ENCODE measurements at places on chromosomes 1 and 21.

GRCh38 chr1:31790140-31790539, 25.7 kb downstream of the SPOCD1 start:
- H3K36me3 ChIP-seq: no peaks in the 10 kb centered on the region
- no peak overlapping the region for H3K27ac ChIP-seq
- no peak for DNase-seq
- no peaks in the 10 kb centered on the region for H3K27me3 ChIP-seq

- DNase-seq: no peak
- H3K4me1 ChIP-seq: no peaks in the 10 kb centered on the region
- no peak overlapping the region for H3K27ac ChIP-seq
- H3K36me3 ChIP-seq: no peaks in the 10 kb centered on the region
- no peak overlapping the region for H3K4me3 ChIP-seq
- H3K27me3 ChIP-seq: no peaks in the 10 kb centered on the region
Observed at GRCh38 chr1:81330521-81330920, 470.2 kb upstream of the ADGRL2 start.

DNA sequence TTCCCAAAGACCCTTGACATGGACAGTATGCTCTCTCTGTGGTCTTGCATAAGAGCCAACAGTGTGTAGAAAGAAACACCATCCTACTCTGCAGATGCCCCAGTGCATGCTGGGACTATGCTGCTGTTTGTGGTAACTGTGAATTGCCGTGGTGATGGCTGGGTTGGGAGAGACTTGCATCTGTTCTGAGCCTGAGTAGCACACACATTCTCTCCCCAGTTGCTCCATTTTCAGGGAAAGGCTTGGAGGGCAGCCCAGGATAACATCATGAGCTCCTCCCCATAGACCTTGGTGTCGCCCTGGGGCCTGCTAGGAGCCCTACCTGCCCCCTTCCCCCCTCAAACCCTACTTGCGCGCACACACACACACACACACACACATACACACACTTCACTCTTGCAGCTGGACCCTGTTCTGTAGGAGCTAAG, 120.9 kb upstream of the IPO9 start:
- H3K36me3 ChIP-seq: no peaks in the 10 kb centered on the region
- H3K27me3 ChIP-seq: no peaks in the 10 kb centered on the region
- H3K27ac ChIP-seq: no peak overlapping the region
- H3K4me3 ChIP-seq: no peak overlapping the region
- DNase-seq: no peak

DNA sequence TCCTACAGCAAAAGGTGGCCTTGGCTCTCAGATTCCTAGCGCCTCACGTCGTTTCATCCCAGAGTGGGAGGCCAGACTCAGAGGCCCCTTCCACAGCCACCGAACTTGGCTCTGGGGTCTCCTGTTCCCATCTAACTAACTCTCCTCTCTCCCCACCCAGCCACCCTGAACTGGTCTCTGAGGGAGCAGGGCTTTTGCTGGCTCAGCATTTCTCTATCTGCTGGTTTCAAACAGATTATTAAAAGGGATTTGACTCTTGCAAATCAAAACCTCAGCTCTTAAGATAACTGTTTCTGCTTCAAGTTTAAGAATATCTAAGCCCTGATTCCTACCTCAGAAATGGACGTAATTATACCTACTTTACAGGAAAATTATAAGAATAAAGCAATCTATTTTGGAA, 91.0 kb upstream of the ATP1B1 start:
- H3K4me1 ChIP-seq: peaks cover 3% of the 10 kb centered on the region
- no peak for DNase-seq
- H3K4me3 ChIP-seq: no peak overlapping the region

DNA sequence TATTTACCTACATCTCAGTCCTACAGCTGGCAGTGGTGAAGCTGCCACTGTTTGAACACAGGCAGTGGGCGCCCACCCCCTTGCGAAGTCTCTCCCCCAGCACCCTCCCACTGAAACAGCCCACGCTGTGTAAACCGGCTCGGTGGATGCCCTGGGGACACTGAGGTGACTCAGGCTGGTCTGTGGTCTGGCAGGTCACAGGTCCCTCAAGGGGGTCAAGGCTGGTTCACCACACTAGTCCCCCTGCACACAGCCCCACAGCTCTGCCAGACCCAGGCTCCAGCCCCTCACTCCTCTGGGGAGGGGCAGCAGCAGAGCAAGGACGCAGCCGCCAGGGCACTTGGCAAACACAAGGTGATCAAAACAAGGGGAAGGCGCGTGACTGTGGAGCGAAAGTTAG, 7.6 kb downstream of the CHD5 start:
- no peak overlapping the region for H3K4me3 ChIP-seq
- no peaks in the 10 kb centered on the region for H3K4me1 ChIP-seq
- H3K27ac ChIP-seq: no peak overlapping the region
- H3K36me3 ChIP-seq: no peaks in the 10 kb centered on the region
- peaks cover 5% of the 10 kb centered on the region for H3K27me3 ChIP-seq

DNA sequence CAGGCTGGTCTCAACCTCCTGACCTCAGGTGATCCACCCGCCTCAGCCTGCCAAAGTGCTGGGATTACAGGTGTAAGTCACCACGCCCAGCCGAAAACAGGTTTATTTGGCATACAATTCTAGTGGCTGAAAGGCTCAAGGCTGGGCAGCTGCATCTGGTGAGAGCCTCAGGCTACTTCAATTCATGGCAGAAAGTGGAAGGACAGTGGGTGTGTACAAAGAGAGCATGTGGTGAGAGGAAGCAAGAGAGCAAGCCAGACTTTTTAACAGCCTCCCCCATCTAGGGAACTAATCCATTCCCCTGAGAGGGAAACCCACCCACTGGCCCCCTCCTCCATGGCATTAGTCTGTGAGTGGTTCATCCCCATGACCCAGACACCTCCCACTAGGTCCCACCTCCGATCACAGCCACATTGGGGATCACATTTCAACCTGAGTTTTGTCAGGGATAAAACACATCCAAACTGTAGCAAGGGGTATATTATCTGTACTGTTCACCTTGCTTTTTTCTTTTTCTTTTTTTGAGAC, 9.5 kb downstream of the BMP8A start:
- peaks cover 17% of the 10 kb centered on the region for H3K27me3 ChIP-seq
- no peaks in the 10 kb centered on the region for H3K4me1 ChIP-seq
- H3K27ac ChIP-seq: no peak overlapping the region
- DNase-seq: no peak
- H3K4me3 ChIP-seq: no peak overlapping the region

GRCh38 chr1:174008269-174008668, 13.9 kb downstream of the RC3H1 start:
- no peaks in the 10 kb centered on the region for H3K27me3 ChIP-seq
- H3K4me3 ChIP-seq: no peak overlapping the region
- H3K4me1 ChIP-seq: peaks cover 14% of the 10 kb centered on the region
- H3K36me3 ChIP-seq: peaks cover 45% of the 10 kb centered on the region
- no peak for DNase-seq

DNA sequence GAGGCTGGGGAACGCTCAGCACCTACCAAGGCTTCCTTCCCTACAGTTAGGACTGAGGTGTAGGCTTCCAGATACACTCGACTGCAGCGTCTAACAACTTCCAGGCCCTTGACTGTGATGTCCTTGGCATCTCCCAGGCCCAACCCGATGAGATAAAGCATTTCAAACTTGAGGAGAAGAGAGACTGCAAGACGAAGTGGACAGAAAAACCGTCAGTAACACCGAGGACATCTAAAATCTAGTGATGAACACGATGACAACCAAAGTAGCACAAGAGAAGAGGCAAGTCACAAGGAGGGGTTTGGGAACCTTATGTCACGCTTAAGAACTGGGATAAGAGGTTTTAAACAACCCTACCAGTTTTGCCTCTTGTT, 314 bp downstream of the DPH5 start:
- peaks cover 56% of the 10 kb centered on the region for H3K36me3 ChIP-seq
- peak overlapping the region; percentile 99 for H3K4me3 ChIP-seq
- H3K27me3 ChIP-seq: no peaks in the 10 kb centered on the region
- peak overlapping the region; percentile 96 for H3K27ac ChIP-seq
- peak; percentile 32 for DNase-seq

GRCh38 chr1:161177936-161178244, 583 bp upstream of the B4GALT3 start:
- no peaks in the 10 kb centered on the region for H3K27me3 ChIP-seq
- peak overlapping the region; percentile 94 for H3K27ac ChIP-seq
- H3K4me1 ChIP-seq: peaks cover 62% of the 10 kb centered on the region

GRCh38 chr1:101474039-101474665, 237.3 kb downstream of the S1PR1 start:
- no peak overlapping the region for H3K27ac ChIP-seq
- H3K36me3 ChIP-seq: no peaks in the 10 kb centered on the region
- no peak for DNase-seq
- no peaks in the 10 kb centered on the region for H3K27me3 ChIP-seq

DNA sequence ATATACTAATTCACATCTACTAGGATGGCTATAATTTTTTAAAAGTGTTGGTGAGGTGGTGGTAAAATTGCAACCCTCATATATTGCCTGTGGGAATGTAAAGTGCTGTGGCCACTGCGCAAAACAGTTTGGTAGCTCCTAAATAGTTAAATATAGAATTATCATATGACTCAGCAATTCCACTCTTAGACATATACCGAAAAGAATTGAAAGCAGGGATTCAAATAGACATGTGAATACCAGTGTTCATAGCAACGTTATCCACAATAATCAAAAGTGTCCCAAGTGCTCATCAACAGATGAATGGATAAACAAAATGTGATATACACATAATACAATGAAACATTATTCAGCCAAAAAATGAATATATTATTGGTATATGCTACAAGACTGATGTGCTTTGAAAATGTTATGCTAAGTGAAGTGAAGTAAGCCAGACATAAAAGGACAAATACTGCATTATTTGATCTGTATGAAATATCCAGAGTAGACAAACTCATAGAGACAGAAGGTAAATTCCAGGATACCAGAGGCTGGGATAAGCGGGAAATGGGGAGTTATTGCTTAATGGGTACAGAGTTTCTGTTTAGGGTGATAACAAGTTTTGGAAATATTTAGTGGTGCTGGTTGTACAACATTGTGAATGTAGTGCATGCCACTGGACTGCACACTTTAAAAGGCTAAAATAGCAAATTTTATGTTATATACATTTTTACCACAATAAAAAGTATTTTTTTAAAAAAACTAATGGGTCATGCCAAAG, 342.5 kb downstream of the SEC16B start:
- no peaks in the 10 kb centered on the region for H3K4me1 ChIP-seq
- no peaks in the 10 kb centered on the region for H3K27me3 ChIP-seq
- H3K36me3 ChIP-seq: no peaks in the 10 kb centered on the region

GRCh38 chr1:244901400-244902015, 37.2 kb upstream of the HNRNPU start:
- no peaks in the 10 kb centered on the region for H3K27me3 ChIP-seq
- no peaks in the 10 kb centered on the region for H3K36me3 ChIP-seq
- H3K4me3 ChIP-seq: no peak overlapping the region
- H3K4me1 ChIP-seq: no peaks in the 10 kb centered on the region
- H3K27ac ChIP-seq: no peak overlapping the region

DNA sequence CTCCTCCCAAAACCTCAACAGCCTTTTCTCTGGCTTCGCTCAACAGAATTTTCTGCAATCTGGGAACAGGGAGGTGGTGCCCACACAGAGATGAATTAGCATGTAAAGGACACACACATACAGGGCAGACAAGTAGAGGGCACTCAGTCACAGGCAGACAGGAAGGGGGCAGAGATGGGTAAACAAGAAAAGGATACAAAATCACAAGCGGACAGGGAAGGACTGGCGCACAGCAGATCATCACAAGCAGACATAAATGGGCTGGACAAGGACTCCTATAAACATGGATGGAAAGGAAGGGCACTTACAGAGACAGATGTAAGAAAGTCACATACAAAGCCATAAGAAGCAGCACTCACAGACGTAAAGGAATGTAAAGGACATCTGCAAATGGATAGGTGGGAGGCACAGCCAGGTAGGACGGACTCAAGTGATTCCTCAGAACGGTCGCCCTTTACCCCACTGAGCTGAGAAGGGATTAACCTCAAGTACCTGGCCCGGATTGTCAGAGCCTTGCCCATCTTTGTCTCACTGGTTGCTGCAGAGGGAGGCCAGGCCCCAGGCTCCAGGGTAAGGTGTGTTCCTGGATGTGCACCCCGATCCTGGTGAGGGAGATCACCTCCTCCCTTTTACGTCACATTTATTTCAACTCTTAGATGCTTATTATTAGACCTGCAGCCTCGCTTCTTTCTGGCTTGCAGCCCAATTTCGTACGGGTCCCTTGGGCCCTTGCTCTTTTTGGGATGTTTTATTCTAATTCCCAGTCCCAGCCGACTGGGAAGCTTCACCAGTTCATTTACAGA, 836 bp upstream of the PRCC start:
- DNase-seq: no peak
- no peak overlapping the region for H3K27ac ChIP-seq
- no peak overlapping the region for H3K4me3 ChIP-seq
- peaks cover 29% of the 10 kb centered on the region for H3K36me3 ChIP-seq
- no peaks in the 10 kb centered on the region for H3K27me3 ChIP-seq

DNA sequence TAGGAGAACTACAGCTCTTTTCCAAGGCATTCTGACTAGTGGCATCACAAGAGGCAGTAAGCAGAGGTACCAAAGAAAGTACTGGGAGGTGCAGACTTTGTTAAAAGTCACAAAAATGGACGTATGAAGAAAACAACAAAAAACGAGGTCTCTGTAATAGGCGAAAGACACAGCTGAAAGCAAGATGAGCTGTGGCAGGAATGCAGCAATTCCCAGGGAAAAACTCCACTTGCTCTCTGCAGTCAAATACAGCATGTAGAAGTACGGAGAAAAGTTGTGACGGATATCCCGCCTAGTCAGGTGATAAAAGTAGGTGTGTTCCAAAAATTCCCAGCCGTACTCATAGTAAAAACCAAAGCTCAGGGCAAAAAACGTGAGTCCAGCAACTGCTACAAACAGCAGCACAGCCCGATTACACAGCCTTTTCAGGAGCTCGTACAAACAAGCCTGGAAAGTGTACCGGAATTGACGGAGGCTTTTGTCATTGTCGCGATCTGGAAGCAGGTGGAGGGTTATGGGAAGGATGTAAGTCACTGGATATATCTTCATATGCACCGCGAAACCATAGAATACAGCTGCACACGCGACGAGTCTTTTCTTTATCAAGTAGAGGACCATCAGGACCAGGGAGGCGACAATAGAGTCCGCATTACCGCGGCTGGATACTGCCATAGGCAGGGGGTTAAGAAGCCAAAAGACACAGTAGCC, 979 bp downstream of the PIGM start:
- H3K27me3 ChIP-seq: peaks cover 12% of the 10 kb centered on the region
- peak overlapping the region; percentile 95 for H3K4me3 ChIP-seq
- no peak for DNase-seq
- H3K27ac ChIP-seq: peak overlapping the region; percentile 90
- peaks cover 29% of the 10 kb centered on the region for H3K4me1 ChIP-seq

GRCh38 chr1:42179900-42180329, 15.4 kb upstream of the GUCA2A start:
- H3K27ac ChIP-seq: no peak overlapping the region
- DNase-seq: no peak
- no peak overlapping the region for H3K4me3 ChIP-seq
- H3K36me3 ChIP-seq: peaks cover 17% of the 10 kb centered on the region
- H3K4me1 ChIP-seq: peaks cover 5% of the 10 kb centered on the region

- peak overlapping the region; percentile 52 for H3K27ac ChIP-seq
- DNase-seq: peak; percentile 49
- H3K4me3 ChIP-seq: peak overlapping the region; percentile 70
- H3K36me3 ChIP-seq: peaks cover 20% of the 10 kb centered on the region
- H3K4me1 ChIP-seq: peaks cover 29% of the 10 kb centered on the region
Observed at GRCh38 chr1:47438165-47439016, 547 bp downstream of the FOXD2 start.

GRCh38 chr1:227961651-227962466, 14.1 kb upstream of the WNT9A start:
- H3K36me3 ChIP-seq: no peaks in the 10 kb centered on the region
- peaks cover 15% of the 10 kb centered on the region for H3K4me1 ChIP-seq
- H3K27ac ChIP-seq: no peak overlapping the region

GRCh38 chr1:31101147-31101502, 35.6 kb upstream of the PUM1 start:
- H3K27me3 ChIP-seq: no peaks in the 10 kb centered on the region
- no peaks in the 10 kb centered on the region for H3K36me3 ChIP-seq
- no peaks in the 10 kb centered on the region for H3K4me1 ChIP-seq
- no peak overlapping the region for H3K4me3 ChIP-seq
